ENCODE measurements at places on chromosomes 2 and 18. TPM values are rescaled to one million over a fixed set of nuclear protein-coding genes. Genes with fewer than 3 reads are reported as not detected.

Gene CPLX4
- not detected for total RNA-seq

Gene MAP3K2
- 106 TPM for total RNA-seq

Gene MROH2A
- not detected for total RNA-seq

Gene CPS1
- not detected for total RNA-seq

Gene LGALSL
- total RNA-seq, result 2.0 TPM

Gene TMEM200C
- total RNA-seq, result not detected

Gene FOXD4L1
- total RNA-seq, result not detected

Gene MARCHF4
- total RNA-seq, result not detected

Gene SUPT7L
- total RNA-seq, result 52.8 TPM

DNA sequence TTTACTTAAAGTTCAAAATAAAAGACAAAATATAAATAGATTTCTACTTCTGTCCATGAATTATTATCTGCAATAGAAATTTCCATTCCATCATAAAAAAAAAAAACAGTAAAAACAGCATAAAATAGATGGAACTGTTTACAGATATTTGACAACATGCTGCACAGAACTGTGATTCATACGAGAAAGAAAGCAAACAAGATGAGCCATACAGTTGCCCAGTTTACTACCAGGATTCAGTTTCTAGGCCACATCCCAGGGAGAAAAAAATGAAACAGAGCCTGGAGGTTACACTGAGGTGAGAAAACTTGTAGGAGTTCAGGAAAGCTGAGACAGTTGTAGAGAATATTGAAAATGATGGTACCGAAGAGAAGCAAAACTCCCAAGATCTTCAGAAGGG lies 1426.9 kb upstream of the ACVR2A start:
- no peak overlapping the region for H3K27ac ChIP-seq
- no peak for DNase-seq
- H3K36me3 ChIP-seq, result no peaks in the 10 kb centered on the region
- no peaks in the 10 kb centered on the region for H3K27me3 ChIP-seq
- no peaks in the 10 kb centered on the region for H3K4me1 ChIP-seq
- H3K4me3 ChIP-seq, result no peak overlapping the region

- no peak overlapping the region for H3K4me3 ChIP-seq
- DNase-seq, result no peak
- peaks cover 2% of the 10 kb centered on the region for H3K27me3 ChIP-seq
- no peaks in the 10 kb centered on the region for H3K4me1 ChIP-seq
These were observed 27.6 kb downstream of the SCTR start for GRCh38 chr2:119496682-119497081.

- DNase-seq, result no peak
- peaks cover 63% of the 10 kb centered on the region for H3K4me1 ChIP-seq
- peaks cover 35% of the 10 kb centered on the region for H3K27me3 ChIP-seq
- H3K36me3 ChIP-seq, result peaks cover 7% of the 10 kb centered on the region
- no peak overlapping the region for H3K27ac ChIP-seq
These were observed 877 bp upstream of the BCL2L11 start for GRCh38 chr2:111119822-111120252.

GRCh38 chr18:680392-680791 lies 22.9 kb downstream of the TYMS start:
- no peak overlapping the region for H3K27ac ChIP-seq
- H3K27me3 ChIP-seq, result no peaks in the 10 kb centered on the region
- H3K4me1 ChIP-seq, result peaks cover 11% of the 10 kb centered on the region
- H3K36me3 ChIP-seq, result peaks cover 5% of the 10 kb centered on the region
- no peak for DNase-seq

- H3K27me3 ChIP-seq, result no peaks in the 10 kb centered on the region
- no peaks in the 10 kb centered on the region for H3K4me1 ChIP-seq
- H3K36me3 ChIP-seq, result no peaks in the 10 kb centered on the region
- no peak overlapping the region for H3K4me3 ChIP-seq
These were observed 45.4 kb upstream of the SMIM21 start for GRCh38 chr18:75472906-75473305.

DNA sequence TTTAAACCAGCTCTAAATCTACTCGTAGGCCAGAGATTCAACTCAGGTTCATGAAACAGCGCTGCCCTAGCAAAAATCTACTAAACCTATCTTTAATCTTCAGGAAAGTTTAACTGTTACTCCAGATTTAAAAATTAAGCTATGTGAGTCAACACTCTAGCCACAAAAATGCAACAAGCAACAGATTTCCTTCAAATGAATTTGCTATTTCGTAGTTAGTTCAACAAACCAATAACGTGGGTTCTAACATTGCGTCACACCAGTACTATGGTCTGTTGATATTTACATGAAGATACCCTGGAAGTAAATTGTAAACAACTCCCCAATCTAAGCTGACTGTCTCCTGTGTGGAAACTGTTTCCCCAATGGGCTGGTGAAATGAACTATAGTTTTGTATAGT lies 71.2 kb downstream of the FIGN start:
- H3K4me3 ChIP-seq, result no peak overlapping the region
- H3K27me3 ChIP-seq, result no peaks in the 10 kb centered on the region
- no peak overlapping the region for H3K27ac ChIP-seq
- DNase-seq, result no peak
- no peaks in the 10 kb centered on the region for H3K36me3 ChIP-seq

- H3K4me1 ChIP-seq, result no peaks in the 10 kb centered on the region
- DNase-seq, result no peak
- H3K4me3 ChIP-seq, result no peak overlapping the region
- no peaks in the 10 kb centered on the region for H3K27me3 ChIP-seq
These were observed 27.8 kb upstream of the TBR1 start for GRCh38 chr2:161388146-161388779.

GRCh38 chr18:72674710-72675109 lies 130.6 kb upstream of the CBLN2 start:
- no peaks in the 10 kb centered on the region for H3K27me3 ChIP-seq
- DNase-seq, result no peak
- H3K36me3 ChIP-seq, result no peaks in the 10 kb centered on the region
- H3K27ac ChIP-seq, result no peak overlapping the region
- no peaks in the 10 kb centered on the region for H3K4me1 ChIP-seq

DNA sequence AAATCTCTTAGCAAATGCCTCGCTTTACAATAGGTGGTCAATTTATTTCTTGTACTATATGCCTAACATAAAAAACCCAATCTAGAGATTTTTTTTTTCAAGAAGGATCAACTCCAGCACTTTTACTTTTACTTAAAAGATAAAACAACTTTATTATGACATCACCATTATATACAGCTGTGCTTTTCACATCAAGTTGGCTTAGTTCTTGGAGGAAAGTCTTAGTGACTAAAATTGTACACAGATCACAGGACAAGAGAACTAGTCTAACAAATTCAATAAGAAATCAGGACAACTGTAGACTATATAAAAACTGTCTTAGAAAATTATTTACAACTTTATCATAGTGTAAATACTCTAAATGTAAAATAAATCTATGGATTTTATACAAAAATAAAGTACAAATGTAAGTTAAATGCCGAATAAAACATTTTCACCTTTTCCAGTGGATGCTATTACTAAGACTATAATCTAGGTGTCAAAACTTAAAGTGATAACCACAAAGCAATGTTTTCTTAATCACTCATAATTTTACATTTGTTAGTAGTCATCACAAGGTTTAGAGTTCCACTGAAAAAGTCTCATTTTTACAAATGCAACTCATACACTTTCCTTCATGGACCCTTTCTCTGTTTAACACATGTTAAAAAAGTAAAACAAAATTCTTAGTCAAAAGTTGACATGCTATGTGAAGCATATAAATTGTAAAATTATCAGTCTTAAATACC lies 5.4 kb upstream of the CD302 start:
- no peaks in the 10 kb centered on the region for H3K4me1 ChIP-seq
- no peak overlapping the region for H3K4me3 ChIP-seq
- H3K27ac ChIP-seq, result no peak overlapping the region
- peaks cover 12% of the 10 kb centered on the region for H3K36me3 ChIP-seq

GRCh38 chr2:147045113-147045512 lies 799.7 kb upstream of the ACVR2A start:
- DNase-seq, result no peak
- no peaks in the 10 kb centered on the region for H3K27me3 ChIP-seq
- no peak overlapping the region for H3K4me3 ChIP-seq
- H3K27ac ChIP-seq, result no peak overlapping the region
- H3K4me1 ChIP-seq, result no peaks in the 10 kb centered on the region
- no peaks in the 10 kb centered on the region for H3K36me3 ChIP-seq

GRCh38 chr2:120826260-120826648 lies 90.6 kb downstream of the GLI2 start:
- H3K4me1 ChIP-seq, result no peaks in the 10 kb centered on the region
- no peak overlapping the region for H3K27ac ChIP-seq
- DNase-seq, result no peak
- H3K36me3 ChIP-seq, result no peaks in the 10 kb centered on the region

DNA sequence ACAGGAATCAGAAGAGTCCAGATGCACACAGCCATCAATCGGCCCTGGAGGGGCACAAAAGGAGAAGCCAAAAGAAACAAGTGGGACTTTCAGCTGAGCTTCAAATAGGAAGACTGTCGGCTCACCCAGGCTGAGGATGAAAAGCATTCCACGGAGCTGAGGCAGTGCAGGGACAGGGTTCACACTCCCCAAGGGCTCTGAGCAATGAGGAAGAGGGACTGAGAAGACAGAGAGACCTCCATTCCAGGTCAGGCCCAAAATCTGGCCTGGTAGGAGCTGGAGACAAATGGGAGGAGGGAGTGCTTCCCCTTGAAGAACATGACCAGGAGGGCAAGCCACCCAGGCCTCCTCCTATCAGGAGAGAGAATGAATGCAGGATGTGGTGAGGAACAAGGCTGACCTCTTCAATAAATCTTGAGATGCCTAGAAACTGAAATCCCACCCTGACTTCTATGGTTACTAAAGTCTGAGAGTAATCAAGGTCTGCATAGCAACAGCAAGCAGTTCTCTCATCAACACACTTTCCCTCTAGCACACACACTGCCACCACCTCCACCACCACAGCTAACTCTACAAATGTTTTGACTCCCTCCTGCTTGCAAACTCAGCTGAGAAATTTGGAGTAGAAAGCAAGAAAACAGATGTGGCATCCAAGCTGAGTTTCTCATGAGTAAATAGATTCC lies 434.4 kb downstream of the TNS1 start:
- DNase-seq, result no peak
- no peak overlapping the region for H3K4me3 ChIP-seq
- H3K27ac ChIP-seq, result no peak overlapping the region
- H3K27me3 ChIP-seq, result no peaks in the 10 kb centered on the region
- no peaks in the 10 kb centered on the region for H3K4me1 ChIP-seq

DNA sequence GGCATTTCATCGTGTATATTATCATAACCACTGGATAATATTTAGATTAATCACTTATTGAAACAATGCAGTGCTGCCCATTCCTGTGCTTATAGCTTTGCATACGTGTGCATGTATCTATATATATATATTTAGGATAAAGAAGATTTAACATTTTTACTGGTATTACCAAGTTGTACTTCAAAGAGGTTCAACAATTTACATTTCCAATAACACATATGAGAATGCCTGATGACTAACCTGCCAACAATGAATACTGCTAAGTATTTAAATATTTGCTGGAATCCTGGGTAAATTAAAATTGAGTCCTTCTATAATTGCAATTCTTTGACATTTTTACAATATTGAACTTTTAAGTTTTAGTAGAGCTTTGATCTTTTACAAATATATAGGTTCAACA lies 111.4 kb downstream of the SLC39A10 start:
- H3K27ac ChIP-seq, result no peak overlapping the region
- no peaks in the 10 kb centered on the region for H3K36me3 ChIP-seq
- H3K4me3 ChIP-seq, result no peak overlapping the region

GRCh38 chr2:121513597-121514333 lies 16.9 kb upstream of the RNU4ATAC start:
- H3K27ac ChIP-seq, result no peak overlapping the region
- H3K4me3 ChIP-seq, result no peak overlapping the region
- H3K36me3 ChIP-seq, result peaks cover 27% of the 10 kb centered on the region

DNA sequence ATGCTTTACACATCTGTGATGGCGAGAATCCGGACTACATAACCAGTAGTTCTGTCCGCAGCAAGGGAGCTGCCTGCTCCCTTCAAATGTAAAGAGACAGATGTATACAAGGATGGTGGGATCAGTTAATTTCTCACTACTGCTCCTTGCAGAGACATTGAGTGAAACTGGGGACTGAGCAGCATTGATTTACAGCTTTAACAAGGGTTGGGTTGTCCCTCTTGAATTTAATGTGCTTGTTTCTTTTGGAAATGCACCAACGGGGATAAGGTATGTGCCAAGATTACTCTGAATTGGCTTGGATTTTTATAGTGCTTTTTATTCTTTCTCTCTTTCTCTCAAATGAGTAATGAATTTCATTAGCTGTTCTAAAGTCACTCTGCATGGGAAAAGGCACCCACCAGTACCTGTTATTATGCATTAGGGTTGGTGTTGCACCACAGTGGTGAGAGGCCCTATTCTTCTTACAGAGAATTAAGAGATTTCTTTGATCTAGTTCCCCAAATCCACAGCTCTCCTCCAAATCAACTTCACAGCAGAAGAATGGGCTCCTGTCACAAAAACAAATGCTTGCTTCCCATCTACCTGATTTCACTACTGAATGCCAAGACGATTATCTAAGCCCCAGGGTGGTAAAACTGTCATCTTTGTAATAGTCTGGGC lies 107.6 kb downstream of the DOCK10 start:
- peaks cover 33% of the 10 kb centered on the region for H3K4me1 ChIP-seq
- no peak overlapping the region for H3K4me3 ChIP-seq
- H3K36me3 ChIP-seq, result peaks cover 15% of the 10 kb centered on the region
- DNase-seq, result no peak

- H3K4me3 ChIP-seq, result no peak overlapping the region
- DNase-seq, result no peak
- no peaks in the 10 kb centered on the region for H3K4me1 ChIP-seq
- no peaks in the 10 kb centered on the region for H3K27me3 ChIP-seq
These were observed 10.0 kb upstream of the ADAM17 start for GRCh38 chr2:9565436-9566153.

GRCh38 chr2:46032996-46033395 lies 264.2 kb upstream of the EPAS1 start:
- no peak for DNase-seq
- no peak overlapping the region for H3K4me3 ChIP-seq
- H3K4me1 ChIP-seq, result no peaks in the 10 kb centered on the region
- no peaks in the 10 kb centered on the region for H3K36me3 ChIP-seq

GRCh38 chr2:65487404-65487803 lies 55.0 kb upstream of the SPRED2 start:
- DNase-seq, result no peak
- no peak overlapping the region for H3K27ac ChIP-seq
- no peaks in the 10 kb centered on the region for H3K4me1 ChIP-seq

DNA sequence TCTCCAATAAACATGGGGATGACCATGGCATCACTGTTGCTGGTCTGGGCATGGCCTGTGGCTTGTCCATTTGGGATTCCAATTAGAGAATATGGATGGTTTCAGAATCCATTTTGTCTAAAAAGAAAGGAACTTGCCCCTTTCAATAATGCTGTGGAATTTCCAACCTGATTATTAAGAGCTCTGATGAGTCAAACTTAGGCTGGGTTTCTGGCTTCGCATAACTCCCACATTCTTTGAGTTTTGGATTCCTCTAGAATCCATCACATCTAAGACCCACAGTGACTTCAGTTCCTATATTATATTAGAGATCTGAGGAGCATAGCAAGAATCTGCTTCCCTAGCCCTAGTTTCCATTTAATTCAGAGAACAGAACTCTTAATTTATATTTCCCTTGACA lies 531.5 kb downstream of the TNS1 start:
- no peaks in the 10 kb centered on the region for H3K36me3 ChIP-seq
- no peaks in the 10 kb centered on the region for H3K27me3 ChIP-seq
- no peak overlapping the region for H3K27ac ChIP-seq
- no peak overlapping the region for H3K4me3 ChIP-seq
